ENCODE measurements at places on chromosomes 1 and 21.

GRCh38 chr1:46529031-46529630 is 22.3 kb downstream of the KNCN start:
- DNase-seq: no peak

DNA sequence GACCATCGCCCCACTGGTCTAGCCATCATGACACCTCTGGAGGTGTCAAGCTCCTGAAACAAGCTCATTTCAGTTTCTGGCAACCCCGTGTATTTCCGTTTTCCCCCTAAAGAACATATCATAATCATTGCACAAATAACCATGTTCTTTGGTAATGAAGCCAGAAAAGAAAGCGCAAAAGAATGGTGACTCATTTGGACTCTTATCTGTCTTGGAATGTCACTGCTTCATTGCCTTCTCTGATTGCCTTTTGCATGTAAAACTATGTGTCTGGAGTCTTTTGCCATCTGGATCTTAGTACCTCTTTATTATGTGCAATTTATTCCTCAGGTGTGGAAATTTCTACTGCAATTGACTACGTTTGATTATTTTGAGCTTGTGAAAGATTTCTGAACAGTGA is 110.5 kb downstream of the COLGALT2 start:
- no peak for DNase-seq

- peak; percentile 18 for DNase-seq
These were observed 49.3 kb downstream of the CD34 start for GRCh38 chr1:207861442-207862177.

GRCh38 chr1:85576642-85577418 is 3.7 kb upstream of the CCN1 start:
- no peak for DNase-seq

DNA sequence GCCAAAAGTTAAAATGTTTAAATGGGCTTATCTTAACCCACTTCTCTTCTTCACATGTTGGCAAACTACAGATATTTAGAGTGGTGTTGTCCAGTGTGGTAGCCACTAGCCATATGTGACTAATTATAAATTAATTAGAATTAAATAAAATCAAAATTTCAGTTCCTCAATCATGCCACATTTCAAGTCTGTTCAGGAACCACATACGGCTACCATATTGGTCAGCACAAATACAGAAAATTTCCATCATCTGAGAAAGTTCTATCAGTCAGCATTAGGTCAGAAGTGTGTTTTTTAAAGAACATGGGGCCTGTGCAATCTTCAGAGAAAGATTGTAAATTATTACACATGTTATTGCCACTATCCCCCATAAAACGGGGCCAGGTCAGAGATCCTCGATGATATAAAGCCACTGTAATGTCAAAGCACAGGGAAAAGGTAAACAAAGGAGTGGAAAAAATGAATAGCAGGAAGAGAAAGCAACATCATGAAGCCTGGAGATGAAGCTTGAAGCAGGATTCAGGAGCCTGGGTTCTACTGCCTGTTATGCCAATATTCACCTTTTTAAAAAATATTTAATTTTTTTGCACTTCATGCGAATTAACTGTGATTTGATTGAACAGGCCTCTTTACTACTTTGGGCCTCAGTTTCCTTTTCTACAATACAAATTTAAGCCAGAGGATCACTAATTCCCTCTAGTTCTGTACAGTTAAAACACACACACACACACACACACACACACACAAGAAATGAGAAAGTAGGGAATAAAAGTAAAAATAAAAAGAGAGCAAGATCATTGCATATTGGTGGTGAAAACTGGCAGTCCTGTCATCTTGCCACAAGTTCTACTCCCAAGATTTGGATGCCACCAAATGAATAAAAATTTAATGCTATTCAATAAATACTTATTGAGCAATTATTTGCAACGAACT is 2.3 kb downstream of the RSBN1 start:
- DNase-seq: no peak

GRCh38 chr1:240090957-240091600 is 604 bp upstream of the FMN2 start:
- no peak for DNase-seq

DNA sequence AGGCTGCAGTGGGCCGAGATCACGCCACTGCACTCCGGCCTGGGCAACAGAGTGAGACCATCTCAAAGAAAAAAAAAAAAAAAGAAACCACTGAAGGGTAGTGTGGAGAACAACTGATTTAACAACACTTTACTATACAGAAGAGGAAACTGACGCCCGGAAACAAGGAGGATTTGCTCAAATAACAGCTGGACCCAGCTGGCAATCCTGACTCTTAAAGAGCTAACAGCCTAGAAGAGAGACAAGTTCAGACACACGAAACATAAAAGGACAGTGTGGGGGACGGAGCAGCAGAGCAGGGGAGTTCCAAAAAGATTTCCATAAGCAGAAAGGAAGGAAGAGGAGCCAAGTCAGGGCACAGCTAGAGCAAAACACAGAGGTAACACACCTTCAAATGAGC is 4.4 kb downstream of the ECHDC2 start:
- no peak for DNase-seq

DNA sequence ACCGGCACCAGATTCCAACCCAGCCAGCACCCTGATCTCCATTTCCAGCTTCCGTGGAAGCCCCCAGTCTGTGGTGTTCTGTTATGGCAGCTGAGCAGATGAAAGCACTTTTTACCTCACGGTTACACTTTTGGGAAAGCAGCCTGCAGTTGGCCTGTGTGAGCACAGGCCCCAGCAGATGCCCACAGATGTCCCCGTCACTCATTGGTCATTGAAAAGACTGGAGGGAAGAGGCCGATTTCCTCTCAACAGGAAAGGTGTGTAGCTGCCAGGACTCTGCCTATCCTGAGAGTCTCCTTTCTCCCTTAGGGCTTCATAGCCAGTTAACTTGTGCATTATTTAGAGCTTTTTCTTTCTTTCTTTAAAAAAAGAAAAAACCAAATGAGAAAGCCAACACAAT is 123.0 kb downstream of the PCBP3 start:
- no peak for DNase-seq

- no peak for DNase-seq
These were observed at the start of gene SIM2 for GRCh38 chr21:36698981-36699545. SIM2 (plus strand) TSS chr21:36699115; CDS start chr21:36699747, 632 bp downstream.

GRCh38 chr1:9326596-9326995 is 33.9 kb downstream of the SPSB1 start:
- DNase-seq: no peak

GRCh38 chr1:203805689-203806088 is 10.3 kb downstream of the ZBED6 start:
- DNase-seq: no peak

DNA sequence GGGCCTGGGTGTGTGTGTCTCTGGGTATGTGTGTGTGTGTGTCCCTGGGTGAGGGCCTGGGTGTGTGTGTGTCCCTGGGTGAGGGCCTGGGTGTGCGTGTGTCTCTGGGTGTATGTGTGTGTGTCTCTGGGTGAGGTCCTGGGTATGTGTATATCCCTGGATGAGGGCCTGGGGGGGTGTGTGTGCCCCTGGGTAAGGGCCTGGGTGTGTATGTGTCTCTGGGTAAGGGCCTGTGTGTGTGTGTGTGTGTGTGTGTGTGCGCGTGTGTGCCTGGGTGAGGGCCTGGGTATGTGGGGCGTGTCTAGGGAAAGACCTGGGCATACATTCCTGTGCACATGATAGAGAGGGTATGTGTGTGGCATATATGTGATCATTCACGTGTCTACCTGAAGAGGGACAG is 155.1 kb upstream of the ZC3H12A start:
- DNase-seq: no peak

DNA sequence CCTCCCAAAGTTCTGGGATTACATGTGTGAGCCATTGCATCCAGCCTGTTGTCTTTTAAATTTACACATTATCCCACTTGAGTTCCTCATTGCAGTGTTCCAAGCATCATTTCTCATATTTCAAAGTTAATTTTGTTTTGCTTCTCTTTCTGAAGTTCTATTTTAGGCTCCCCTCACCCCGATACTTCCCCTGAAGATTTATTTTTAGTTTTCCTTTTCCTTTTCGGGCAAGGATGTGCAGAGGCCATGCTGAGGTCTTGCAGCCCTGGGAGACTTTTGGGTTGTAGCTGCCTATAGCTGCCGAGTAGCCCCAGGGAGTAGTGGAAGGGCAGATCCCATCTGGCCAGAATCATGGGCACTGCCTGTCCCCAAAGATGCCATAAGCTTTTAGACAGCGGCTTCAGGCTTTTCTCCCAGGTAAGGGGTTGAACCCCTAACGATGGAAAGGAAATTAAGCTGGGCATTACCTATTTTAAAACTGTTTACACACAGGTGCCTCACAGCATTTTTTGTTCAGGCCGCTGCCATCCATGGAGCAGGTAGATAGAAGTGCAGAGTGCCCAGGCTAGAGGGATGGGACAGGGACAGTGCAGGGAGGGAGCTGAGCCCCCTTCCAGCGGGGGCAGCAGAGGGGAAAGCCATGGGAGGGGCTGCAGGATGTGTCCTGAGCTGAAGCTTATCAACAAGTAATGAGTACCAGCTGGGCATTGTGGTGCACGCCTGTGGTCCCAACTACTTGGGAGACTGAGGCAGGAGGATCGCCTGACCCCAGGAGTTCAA is 15.9 kb downstream of the PSEN2 start:
- no peak for DNase-seq

DNA sequence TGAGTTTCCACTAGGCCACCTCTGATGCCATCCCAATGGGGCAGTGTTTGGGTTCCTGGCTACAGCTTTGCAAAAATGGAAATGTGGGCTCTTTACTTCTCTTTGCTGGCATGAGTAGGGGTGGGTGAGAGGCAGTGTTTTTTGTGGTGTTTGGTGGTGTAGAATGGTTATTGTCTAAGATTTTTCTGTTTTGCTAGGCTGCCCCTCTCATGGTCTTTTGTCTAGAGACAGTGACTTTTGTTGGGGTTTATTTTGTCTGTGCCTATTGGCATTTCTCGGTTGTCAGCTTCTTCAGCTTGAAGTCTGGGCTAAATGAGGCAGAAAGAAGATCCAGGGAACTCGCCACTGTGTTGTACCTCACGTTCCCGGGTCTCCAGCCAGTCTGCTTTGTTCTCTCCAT is 112.1 kb downstream of the CENPF start:
- DNase-seq: no peak

- no peak for DNase-seq
These were observed 10.5 kb downstream of the RAB4A start for GRCh38 chr1:229281339-229281926.

- DNase-seq: no peak
These were observed 85.1 kb downstream of the STUM start for GRCh38 chr1:226633541-226634165.

DNA sequence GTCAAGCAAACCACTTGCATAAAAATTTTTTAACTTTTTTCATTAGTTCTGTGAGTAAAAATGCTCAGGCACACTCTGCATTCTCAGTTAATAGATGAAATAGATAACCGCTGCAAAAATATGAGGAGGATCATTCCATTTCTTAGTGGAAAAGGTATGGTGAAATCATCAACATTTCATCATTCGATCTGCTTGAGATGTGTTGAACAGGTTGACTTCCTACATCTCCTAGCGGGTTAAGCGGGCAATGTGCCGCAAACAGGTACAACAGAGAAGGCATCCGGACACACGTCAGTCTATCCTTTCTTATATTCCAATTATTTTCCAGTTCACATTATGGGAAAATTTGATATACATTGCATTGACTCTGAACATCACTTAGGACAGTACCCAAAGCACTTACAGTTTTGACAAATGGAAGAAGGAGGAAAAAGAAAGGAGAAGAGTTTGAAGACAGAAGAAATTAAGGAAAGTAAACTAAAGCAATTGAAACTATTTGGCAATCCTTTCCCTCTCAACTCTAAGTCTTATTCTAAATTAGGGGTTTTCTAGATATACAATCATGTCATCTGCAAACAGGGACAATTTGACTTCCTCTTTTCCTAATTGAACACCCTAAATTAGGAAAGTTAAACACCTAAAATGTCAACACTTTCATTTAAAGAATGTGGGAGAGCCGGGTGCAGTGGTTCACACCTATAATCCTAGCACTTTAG is 33.5 kb downstream of the NIBAN1 start:
- no peak for DNase-seq

DNA sequence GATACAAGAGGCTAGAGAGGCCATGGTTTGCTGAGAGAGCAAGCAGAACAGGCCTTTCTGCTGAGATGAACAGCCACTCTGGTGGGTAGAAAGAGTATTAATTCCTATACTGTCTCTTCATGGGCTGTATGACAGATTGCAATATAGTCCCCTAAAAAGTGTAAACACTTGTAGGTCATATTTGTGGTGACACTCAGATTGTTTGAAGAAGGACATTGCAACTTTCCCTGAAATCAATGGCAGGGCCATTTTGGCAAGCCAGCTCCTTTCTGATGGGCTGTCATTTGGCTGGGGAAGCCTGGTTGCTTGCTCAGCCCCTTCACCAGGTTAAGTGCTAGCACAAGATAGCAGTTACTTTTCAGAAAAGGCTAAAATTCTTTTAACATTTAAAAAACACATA is 27.5 kb downstream of the RAB4A start:
- no peak for DNase-seq

DNA sequence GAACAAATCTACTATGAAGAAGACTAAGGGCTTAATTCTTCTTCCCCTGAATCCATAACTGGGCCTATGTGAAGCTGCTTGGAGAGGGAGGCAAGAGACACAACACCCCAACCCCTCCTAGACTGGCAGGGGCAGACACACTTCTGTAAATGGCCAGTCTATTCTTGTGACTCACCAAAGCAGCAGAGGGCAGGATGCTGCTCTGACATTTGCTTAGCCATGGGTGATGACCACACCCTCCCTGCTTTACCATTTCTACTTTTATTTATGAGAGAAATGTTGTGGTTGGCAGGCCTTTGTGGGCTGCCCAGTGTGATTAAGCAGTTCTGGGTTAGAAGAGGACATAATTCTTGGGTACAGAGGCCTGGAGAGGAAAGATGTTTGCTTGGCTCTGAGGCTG is 189.8 kb upstream of the DPYD start:
- DNase-seq: no peak

- no peak for DNase-seq
These were observed 22.9 kb downstream of the CD244 start for GRCh38 chr1:160839746-160840145.

DNA sequence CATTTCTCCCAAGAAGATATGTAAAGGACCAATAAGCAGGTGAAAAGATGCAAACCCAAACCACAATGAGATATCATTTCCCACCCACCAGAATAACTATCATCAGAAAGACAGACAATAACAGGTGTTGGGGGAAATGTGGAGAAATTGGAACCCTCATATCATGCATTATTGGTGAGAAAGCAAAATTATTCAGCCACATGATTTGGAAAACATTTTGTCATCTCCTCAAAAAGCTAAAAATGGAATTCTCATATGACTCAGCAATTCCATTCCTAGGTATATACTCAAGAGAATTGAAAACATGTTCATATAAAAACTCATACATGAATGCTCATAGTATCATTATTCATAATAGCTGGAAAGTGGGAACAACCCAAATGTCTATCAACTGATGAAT is 25.1 kb upstream of the RNF186 start:
- DNase-seq: no peak

GRCh38 chr1:177857285-177857684 is 112.6 kb downstream of the SEC16B start:
- no peak for DNase-seq

All from activated CD4-positive, alpha-beta T cell treated with anti-CD3 and anti-CD28 coated beads for 1 hour (primary cell).